Renal cortical epithelial cell (primary cell): ENCODE measurements at places on chromosomes 6 and 20. TPM values are rescaled to one million over a fixed set of nuclear protein-coding genes. Genes with fewer than 3 reads are reported as not detected.

GRCh38 chr6:39824030-39824926 is 32.1 kb downstream of the DAAM2 start:
- DNase-seq: no peak

GRCh38 chr6:15511248-15512125 is 151.3 kb downstream of the DTNBP1 start:
- no peak for DNase-seq

DNA sequence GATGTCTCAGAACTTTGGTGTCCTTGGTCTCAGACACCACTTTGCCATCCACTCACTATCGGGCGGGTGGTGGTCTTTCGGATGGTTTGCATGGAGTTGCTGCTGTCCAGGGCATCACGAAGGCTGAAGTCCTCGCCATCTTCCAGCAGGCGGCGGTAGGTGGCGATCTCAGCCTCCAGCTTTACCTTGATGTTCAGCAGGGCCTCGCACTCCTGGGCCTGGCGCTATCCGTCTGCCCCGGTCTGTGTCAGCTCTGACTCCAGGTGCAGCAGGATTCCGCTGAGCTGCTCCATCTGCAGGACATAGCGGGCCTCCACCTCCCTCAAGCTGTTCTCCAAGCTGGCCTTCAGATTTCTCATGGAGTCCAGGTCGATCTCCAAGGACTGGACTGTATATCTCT is 36.0 kb downstream of the ZNF311 start:
- no peak for DNase-seq

GRCh38 chr20:40650707-40651106 is 38.3 kb downstream of the MAFB start:
- no peak for DNase-seq

DNA sequence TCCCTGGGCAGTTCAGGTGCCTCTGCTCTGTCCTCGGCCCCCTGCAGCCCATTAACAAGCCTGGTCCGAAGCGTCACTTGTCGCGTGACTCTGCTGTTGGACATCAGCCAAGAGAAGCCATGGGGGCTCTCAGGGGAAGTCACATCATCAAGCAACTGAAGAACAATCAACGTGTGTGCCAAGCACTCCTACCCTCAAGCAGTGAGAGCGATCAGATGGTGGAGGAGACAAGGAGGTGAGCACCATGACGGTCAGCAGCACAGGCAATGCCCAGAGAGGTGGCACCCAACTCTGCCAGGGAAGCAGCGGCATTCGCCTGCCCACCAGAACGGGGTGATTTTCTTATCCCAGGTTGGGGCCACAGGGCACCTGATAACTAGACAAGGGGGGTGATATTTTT is 132.7 kb downstream of the AGPAT4 start:
- DNase-seq: no peak

FAM229B gene
- total RNA-seq: 15.5 and 24.1 TPM in 2 replicates

- peak; percentile 91 for DNase-seq
These were observed 210.0 kb upstream of the SNX9 start for GRCh38 chr6:157613011-157613522.

CST4 gene
- not detected in 2 replicates for total RNA-seq

RIPOR2 gene
- total RNA-seq: 0.60 and 1.0 TPM in 2 replicates

DUSP15 gene
- total RNA-seq: 0.15 TPM in 1 of 2 replicates, not detected in the other

MYH7B gene
- total RNA-seq: 0.05 TPM in 1 of 2 replicates, not detected in the other

IL17A gene
- total RNA-seq: not detected in 2 replicates

HLA-B gene
- 208 and 644 TPM in 2 replicates for total RNA-seq

DNA sequence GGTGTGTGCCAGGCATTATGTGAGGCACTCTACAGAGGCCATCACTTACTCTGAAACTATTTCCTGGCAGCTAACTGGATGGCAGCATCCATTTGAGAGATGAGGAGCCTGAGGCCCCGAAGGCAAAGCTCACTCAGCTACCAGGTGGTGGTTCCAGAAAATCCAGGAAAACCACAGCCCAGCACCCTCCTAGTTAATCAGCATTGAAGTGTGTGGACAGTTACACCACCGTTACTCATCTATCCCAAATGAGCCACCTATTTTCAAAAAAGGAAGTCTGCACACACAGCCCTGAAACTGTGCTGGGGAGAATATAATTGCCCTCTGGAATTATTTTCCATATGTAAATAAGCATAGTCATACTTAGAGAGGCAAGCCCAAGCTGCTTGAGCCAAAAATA is 67.4 kb downstream of the CNBD2 start:
- peak; percentile 73 for DNase-seq

DNA sequence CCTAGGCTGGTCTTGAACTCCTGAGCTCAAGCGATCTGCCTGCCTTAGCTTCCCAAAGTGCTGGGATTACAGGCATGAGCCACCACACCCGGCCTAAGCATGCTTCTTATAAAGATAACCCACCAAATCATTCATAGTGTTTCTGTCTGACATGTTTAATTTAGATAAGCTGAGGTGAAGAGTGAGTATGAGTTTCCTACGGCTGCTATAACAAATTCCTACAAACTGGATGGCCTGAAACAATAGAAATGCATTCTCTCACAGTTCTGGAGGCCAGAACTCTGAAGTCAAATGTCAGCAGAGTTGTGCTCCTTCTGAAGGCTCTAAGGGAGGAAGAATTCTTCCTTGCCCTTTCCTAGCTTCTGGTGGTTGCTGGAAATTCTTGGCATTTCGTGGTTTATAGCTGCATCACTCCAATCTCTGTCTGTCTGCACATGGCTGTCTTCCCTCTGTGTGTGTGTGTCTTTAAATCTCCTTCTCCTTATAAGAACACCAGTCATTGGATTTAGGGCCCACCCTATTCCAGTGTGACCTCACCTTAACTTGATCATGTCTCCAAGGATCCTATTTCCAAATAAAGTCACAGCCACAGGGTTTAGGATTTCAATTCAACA is 29.9 kb downstream of the MAPK13 start:
- peak; percentile 55 for DNase-seq

GRCh38 chr6:107124934-107125348 is 9.6 kb upstream of the BEND3 start:
- peak; percentile 45 for DNase-seq

GRCh38 chr6:70299456-70299855 is 3.4 kb downstream of the COL9A1 start:
- DNase-seq: peak; percentile 15

C6orf132 gene
- 6.9 and 16.3 TPM in 2 replicates for total RNA-seq

DNA sequence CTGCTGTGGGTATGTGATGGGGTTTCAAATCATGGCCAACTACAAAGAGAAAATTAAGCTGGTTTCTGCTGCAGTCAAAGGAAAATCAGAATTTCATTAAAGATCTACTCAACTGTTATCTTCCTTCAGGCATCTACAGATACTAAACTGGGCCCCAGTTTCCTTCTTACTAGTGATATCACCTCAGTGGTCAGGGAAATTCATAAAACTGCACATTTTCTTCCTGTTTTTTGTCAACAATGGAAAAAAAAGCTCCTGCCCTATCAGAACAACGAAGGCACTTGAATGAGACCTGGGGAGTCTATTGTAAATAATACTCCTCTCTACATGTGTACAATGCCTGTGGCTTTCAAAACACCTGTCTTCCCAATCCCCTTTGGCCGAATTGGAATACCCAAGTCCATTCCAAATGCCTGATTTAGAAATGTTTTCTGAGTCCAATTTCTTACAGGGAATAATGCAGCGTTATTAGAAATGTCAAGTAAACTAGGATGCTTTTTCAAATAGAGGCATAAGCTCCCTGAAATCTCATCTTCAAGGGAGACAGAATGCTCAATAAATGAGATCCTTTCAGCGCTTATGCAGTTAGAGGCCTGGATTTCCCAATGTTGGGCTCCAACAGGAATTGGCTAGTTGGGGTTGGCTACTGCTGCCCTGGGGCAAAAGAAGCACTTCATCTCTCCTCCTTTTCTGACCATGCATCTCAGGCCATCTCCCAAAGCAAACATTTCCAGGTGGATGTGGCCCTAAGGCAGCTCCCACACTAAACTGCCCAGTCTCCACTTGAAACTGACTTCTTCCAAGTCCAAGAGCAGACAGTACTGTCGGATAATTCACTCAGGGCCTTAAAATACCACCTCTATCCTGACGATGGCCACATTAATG is 143.3 kb downstream of the NFATC2 start:
- no peak for DNase-seq

DNA sequence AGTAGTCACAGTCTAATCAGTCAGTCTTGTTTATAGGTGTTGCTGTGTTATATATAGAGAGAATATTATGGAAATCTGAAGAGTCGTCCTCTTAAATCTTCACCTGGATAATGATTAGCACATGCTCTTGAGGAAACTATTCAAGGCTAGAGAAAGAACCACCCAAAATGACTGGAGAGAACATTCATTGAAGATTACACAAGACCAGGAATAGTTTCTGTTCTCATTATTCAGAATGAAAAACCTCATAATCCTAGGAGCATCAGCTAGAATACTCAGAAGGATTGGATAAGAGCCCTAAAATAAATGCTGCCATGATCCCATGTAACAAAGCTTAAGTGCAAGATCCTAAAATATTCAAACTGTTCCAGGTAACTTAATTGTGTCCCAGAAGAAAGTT is 278.2 kb upstream of the PREP start:
- peak; percentile 36 for DNase-seq

PNPLA1 gene
- not detected in 2 replicates for total RNA-seq

ANKRD6 gene
- 13.2 and 13.4 TPM in 2 replicates for total RNA-seq

DNA sequence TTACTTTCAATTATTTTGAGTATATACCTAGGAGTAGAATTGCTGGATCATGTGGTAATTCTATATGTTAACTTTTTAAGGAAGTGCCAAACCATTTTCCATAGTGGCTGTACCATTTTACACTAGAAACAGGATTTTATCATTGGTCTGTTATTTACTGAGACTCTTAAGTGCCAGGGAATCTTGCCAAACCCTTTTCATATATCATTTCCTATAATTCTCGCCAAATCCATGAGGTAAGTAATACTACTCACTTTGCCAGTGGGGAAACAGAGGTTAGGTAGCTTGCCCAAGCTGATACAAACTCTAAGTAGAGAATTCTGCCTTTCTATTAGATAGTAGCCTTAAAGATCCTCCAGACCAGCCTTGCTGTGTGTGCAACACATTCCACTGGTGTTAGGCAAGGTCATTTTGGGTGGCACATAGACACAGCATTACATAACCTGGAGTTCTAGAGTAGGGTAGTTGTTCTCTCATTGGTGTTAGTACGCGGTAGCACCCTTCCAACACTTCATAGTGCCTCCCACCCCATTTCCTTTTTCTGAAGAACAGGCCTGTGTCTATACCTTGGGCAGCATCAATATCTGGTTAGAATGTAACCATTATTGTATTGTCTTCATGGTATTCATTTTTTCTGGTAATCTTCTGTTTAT is 65.5 kb downstream of the ARID1B start:
- no peak for DNase-seq

DNA sequence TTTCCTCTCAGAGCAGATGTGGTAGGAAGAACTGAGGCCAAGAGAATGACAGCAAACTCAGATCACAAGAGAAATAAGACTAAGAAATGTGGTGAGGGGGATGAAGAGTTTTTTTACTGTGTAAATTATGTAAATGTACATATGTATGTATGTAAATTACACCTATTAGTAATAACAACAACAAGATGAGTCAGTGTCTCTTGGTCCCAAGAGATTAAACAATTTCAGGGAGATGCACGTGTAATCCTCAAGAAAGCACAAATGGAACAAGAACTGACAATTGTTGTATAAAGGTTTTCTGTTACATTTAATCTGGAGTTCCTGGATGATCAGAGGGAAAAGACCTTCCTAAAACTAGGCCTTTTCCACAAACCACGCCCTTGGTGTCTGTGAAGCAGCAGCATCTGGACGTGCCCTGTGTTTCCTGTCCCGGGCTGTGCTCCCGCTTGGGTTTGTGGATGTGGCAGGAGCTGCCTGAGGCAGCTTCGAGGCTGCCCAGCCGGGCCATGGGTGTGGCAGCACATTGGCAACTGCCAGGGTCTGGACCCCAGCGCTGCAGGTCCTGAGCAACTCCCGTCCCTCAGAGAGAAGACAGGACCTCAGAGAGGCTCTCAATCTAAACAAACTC is 994 bp downstream of the CLDN20 start:
- DNase-seq: no peak

RAET1G gene
- 0.15 TPM in 1 of 2 replicates, not detected in the other for total RNA-seq

GRCh38 chr6:101086473-101086872 is 205.3 kb upstream of the ASCC3 start:
- no peak for DNase-seq

DNA sequence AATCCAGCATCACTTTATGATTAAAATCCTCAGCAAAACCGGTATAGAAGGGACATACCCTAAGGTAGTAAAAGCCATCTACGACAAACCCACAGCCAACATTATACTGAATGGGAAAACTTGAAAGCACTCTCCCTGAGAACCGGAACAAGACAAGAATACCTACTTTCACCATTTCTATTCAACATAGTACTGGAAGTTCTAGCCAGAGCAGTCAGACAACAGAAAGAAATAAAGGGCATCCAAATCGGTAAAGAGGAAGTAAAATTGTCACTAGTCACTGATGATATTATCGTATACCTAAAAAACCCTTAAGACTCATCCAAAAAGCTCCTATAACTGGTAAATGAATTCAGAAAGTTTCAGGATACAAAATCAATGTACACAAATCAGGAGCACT is 33.3 kb downstream of the BLOC1S5 start:
- DNase-seq: no peak

DNA sequence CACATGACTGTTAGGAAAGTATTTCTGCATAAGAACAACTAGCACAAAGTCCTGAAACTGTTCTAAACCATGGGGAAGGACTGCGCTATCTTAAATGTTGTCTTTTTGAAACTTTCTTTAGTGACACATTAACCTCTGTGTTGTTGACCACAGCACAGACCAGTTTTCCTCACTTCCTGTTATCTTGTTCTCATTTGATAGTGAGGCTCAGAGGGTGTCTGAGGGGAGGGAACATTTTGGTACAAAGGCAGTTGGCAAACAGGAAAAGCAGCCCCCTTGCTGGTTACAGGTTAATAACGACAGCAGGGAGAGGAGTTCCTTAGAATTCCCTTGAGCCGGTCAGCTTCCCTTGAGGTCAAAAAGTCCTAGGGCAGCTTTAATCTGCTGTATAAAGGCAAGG is 143.5 kb upstream of the BMP2 start:
- DNase-seq: peak; percentile 74

BMP7 gene
- 0.10 TPM in 1 of 2 replicates, not detected in the other for total RNA-seq

TTK gene
- 1.4 and 14.6 TPM in 2 replicates for total RNA-seq

DNA sequence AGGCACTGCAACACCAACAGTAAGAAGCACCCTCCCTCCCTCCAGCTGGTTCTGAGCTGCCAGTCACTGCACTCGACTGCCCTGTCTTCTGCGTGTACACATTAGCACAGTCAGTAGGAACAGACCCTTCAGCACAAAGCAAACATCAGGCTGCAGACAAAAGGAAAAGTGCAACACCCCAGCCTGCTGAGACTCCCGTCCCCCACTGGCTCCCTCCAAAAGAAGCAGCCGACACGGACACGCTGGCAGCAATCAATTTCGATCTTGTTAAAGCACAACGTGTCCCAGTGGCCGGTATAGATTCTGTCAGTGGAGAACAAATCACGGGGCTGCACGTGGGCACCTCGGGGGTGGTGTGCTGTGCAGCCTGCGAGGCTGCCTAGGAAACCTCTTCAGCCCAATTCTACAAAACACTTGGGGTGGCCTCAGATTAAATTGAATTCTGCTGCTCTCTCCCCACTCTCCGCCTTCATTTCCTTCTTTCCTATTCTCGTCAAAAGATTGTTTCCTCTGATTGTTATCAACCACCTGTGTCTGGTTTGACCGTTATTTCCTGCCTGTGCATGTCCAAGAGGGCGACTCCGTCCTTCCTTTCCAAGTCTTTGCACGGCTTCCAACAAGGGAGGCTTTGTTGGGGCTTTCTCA is 38.7 kb downstream of the TRAF3IP2 start:
- no peak for DNase-seq

PBX2 gene
- 32.0 and 55.9 TPM in 2 replicates for total RNA-seq
